A549 treated with CORT108297 at 1 μM for 4 hours (cell line): ENCODE measurements at places on chromosomes 12 and 14. TPM values are rescaled to one million over a fixed set of nuclear protein-coding genes. Genes with fewer than 3 reads are reported as not detected.

The PMEL gene
- 0.77 to 1.0 TPM (median 0.89 TPM) in 5 replicates for total RNA-seq

The MAP1LC3B2 gene
- 1.1 to 1.7 TPM (median 1.4 TPM) in 5 replicates for total RNA-seq

The OAS1 gene
- 38.6 to 64.7 TPM (median 56.9 TPM) in 5 replicates for total RNA-seq

The HSPB8 gene
- total RNA-seq, result 12.1 to 20.8 TPM (median 15.1 TPM) in 5 replicates

The CPNE6 gene
- 0.05 TPM in 1 of 5 replicates, not detected in the others for total RNA-seq

The STXBP6 gene
- 1.4 to 2.2 TPM (median 1.9 TPM) in 5 replicates for total RNA-seq

The PAH gene
- total RNA-seq, result not detected in 5 replicates

The SMOC1 gene
- 16.2 to 25.4 TPM (median 19.6 TPM) in 5 replicates for total RNA-seq

The STX2 gene
- total RNA-seq, result 17.5 to 27.4 TPM (median 22.4 TPM) in 5 replicates

The KIF5A gene
- 0.10 to 0.36 TPM (median 0.24 TPM) in 5 replicates for total RNA-seq

The ZNF891 gene
- 0.28 to 0.44 TPM (median 0.41 TPM) in 5 replicates for total RNA-seq

The DPF3 gene
- total RNA-seq, result 0.11 to 0.22 TPM (median 0.13 TPM) in 5 replicates

The AKAP6 gene
- total RNA-seq, result 0.42 to 0.76 TPM (median 0.51 TPM) in 5 replicates

The NINJ2 gene
- total RNA-seq, result 0.30 to 0.89 TPM (median 0.71 TPM) in 5 replicates

The CLEC2A gene
- not detected in 5 replicates for total RNA-seq

The KRT6C gene
- not detected in 5 replicates for total RNA-seq
